Activated effector memory CD4-positive, alpha-beta T cell treated with anti-CD3 and anti-CD28 coated beads, Interleukin-2, amount 50 U/mL, for 16 hours (primary cell): ENCODE measurements at places on chromosomes 2 and 18.

- DNase-seq = no peak
Measured at GRCh38 chr2:186570604-186571003, 19.3 kb upstream of the ITGAV start.

DNA sequence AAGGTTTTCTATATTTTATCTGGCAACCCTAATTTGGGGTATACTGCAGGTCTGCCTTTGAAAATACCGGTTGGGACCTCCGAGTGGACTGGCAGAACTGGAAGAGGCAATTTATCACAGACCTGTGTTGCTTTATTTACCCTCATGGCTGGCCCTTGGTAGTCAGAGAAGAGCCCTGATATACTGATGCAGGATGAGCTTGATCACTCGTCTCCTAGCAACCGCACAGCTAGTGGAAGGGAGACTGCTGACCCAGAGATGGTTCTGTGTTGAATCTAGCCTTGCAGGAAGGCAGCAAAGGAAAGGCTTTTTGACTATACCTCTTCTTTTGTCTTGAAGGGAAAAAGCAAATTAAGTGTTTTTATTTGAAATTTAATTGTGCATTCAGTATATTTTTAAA lies 154.7 kb downstream of the EML6 start:
- no peak for DNase-seq

- no peak for DNase-seq
Measured at GRCh38 chr2:44825702-44826101, 115.8 kb upstream of the SIX3 start.

- no peak for DNase-seq
Measured at GRCh38 chr2:164257742-164258141, 363.5 kb downstream of the GRB14 start.

- DNase-seq = no peak
Measured at GRCh38 chr2:138183705-138184104, 219.4 kb downstream of the HNMT start.

GRCh38 chr18:63917817-63918216 lies 10.1 kb downstream of the SERPINB10 start:
- DNase-seq = no peak

DNA sequence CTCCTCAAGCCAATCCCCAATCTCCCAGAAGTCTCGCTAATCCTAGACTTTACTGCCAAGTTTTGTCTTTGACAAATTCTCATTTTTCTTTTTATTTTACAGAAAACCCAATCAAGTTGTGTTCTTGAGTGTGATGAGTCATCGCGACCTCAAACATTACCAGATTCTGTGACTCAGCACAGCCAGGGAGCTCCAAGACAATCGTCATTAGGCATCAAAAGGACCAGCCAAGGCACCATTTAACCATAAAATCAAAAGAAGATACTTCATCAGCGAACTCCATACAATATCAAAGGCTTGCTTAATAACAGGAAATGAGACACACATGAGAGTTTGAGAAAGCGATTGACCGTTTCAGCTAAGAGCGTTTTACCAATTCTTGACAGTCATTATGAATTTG lies 146.2 kb upstream of the AGAP1 start:
- no peak for DNase-seq

DNA sequence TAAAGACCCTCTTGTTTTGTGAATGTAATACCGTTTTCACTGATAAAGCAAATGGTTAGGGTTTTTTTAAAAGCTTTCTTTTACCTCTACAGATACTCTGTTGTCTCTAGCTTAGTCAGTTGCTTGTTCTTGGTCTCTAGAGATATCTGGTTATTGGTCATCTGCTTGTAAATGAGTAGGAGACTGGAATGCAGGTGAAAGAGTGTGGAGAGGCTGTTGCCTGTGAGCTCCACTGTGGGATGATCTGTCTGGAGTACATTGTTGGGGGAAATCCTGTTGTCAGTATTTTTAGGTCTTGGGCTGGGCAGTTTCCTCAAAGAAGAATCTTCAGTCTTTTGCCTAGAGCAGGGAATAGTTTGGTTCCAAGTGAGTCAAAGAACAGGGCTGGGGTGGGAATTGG lies 67.7 kb downstream of the SMCHD1 start:
- no peak for DNase-seq

- no peak for DNase-seq
Measured at GRCh38 chr2:53751728-53752127, 15.9 kb upstream of the CHAC2 start.

GRCh38 chr2:25073914-25074313 lies 32.0 kb downstream of the EFR3B start:
- peak; percentile 13 for DNase-seq

DNA sequence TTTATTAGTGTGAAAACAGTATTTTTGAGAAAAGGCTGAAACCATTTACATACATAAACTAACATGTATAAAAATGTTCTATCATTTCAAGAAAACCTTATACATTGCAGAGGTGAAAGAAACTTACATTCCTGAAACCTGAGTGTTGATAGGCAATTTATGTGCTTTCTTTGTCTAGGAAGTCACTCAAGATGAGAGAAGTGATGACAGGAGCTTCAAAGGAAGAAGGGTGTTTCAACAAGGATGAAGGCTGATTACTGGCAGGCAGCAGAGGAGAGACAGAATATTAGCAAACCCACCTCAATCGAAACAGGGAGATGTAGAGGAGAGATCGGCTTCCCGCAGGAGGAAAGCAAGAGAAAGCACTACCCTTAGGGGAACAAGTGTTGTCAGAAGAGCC lies 124.9 kb downstream of the PRELID3A start:
- DNase-seq = no peak

DNA sequence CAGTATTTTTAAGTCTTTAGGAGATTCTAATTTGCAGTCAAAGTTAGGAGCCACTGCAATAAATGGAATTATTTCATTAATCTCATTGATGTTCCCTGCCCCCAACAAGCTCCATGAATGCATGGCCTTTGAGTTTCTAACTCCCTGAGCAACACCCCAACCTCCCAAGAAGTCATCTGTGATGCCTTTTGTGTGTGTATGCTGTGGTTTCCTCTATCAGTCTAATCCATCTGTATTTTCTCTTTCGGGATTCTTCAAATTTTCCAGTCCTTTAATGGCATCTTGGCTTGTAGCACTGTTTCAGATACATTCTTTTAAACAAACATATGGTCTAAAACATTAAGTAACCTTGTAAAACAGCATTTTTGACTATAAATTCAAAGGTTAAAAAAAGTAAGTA lies 16.8 kb downstream of the SERPINB10 start:
- no peak for DNase-seq

GRCh38 chr18:58915995-58916394 lies 51.3 kb downstream of the ZNF532 start:
- no peak for DNase-seq

DNA sequence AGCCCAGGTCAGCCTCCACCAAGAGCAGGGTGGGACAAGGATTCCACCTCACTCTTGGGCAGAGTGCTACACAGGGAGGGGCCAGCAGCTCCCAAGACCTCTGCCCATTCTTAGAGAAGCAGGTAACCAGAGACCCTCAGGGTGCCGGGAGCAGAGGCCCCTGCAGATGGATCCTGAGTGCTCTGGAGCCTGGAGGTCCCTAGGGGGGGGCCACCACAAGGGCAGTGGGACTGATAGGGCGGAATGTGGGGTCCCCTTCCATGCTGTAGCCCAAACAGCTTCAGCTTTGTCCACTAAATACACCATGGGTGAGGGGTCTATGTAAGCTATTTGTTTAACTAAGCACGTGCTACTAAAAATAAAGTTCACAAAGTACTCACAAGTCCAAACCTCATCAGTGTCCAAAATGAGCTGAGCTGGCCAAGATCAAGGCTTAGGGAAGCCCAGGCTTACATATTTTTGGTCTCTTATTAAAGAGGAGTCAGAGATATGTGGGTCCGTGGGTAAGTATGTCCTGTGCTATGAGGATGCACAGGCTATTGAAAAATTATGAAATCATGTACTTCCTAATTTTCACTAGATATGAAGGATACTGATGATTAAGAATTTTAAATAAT lies 21.5 kb upstream of the GPC1 start:
- DNase-seq = peak; percentile 53

- DNase-seq = no peak
Measured at GRCh38 chr2:112728378-112729175, 7.8 kb downstream of the NT5DC4 start.

GRCh38 chr2:229244975-229245374 lies 26.1 kb downstream of the PID1 start:
- DNase-seq = no peak

DNA sequence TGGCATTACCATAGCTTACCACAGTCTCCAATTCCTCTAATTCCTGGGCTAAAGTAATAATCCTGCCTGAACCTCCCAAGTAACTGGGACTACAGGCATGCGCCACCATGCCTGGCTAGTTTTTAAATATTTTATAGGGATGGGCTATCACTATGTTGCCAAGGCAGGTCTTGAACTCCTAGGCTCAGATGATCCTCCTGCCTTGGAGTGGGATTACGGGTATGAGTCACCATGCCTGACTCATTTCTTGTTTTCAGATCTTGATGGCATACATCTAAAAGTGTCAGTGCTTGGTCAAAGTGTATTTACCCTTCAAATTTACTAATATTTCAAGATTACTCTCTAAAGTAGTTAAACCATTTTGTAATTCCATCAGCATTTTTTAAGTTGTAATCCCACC lies 9.4 kb upstream of the SOCS6 start:
- no peak for DNase-seq

- DNase-seq = no peak
Measured at GRCh38 chr18:37769826-37770225, 204.2 kb upstream of the CELF4 start.

DNA sequence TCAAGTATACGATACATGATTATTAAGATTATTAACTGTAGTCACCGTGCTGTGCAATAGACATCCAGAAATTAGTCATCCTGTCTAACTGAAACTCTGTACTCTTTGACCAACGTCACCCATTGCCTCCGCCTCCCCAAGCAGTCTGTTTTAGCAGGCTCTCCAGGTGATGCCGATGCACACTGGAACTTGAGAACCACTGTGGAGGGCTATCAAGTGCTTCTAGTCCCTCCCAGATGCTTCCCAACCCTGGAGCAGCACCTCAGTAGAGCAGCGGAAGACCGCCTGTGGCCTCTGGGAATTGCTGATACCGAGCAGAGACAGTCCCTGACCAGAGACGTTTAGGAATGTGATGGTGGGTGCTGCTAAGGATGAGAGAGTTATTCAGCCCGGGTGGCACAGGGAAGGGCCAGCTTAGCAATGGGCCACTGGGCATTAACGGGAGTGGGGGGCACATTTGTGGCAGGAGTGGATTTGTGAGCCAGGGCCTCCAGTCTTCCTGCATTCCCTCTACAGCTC lies 50.7 kb downstream of the LIPG start:
- no peak for DNase-seq

- DNase-seq = no peak
Measured at GRCh38 chr2:239793086-239793485, 232.1 kb downstream of the NDUFA10 start.

- DNase-seq = no peak
Measured at GRCh38 chr2:67240507-67240906, 156.6 kb upstream of the ETAA1 start.

GRCh38 chr2:233702238-233702637 lies 9.5 kb downstream of the UGT1A6 start:
- DNase-seq = no peak

- no peak for DNase-seq
Measured at GRCh38 chr2:224004105-224004695, 34.9 kb downstream of the SERPINE2 start.

DNA sequence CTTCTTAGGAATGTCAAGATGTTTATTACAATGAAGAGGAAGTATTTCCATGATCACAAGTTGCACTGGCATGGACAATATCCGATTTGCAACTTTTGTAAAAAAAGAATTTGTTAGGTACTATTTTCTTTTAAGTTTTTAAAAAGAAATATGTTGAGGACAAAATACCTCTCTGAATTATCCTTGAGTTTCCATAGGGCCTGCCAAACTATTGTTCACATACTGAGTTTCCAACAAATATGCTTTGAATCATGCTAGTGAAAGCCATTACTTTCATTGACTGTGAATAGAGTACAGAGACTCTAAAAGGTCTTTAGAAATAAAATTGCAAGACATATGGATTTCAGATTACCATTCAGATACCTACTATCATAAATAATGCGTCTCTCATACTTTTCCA lies 566.1 kb downstream of the TMEM182 start:
- no peak for DNase-seq

DNA sequence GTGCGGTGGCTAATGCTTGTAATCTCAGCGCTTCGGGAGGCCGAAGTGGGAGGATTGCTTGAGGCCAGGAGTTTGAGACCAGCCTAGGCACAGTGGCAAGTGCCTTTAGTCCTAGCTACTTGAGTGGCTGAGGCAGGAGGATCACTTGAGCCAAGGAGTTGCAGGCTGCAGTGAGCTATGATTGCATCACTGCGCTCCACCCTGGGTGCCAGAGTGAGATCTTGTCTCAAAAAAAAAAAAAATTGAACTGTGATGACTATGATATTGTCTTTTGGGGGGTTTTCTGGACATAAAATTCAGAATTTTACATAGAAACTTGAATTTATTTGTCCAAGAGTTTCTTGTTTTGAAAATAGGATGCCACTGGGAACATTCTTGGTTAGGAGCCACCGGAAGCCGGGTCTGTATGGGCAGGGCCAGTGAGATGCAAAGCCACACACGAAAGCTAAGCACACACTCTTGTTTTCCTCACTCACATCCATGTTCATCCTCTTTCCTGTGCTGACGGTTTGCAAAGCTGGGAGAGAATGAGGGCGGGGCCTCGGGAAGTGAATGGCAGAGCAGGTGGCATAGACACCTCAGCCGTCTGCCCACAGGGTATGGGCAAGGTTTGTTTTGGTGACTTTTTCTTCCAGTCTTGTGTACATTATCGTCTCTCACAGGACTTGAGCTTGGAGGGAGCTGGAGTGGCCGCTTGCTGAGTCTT lies 12.6 kb downstream of the AGAP1 start:
- DNase-seq = no peak

DNA sequence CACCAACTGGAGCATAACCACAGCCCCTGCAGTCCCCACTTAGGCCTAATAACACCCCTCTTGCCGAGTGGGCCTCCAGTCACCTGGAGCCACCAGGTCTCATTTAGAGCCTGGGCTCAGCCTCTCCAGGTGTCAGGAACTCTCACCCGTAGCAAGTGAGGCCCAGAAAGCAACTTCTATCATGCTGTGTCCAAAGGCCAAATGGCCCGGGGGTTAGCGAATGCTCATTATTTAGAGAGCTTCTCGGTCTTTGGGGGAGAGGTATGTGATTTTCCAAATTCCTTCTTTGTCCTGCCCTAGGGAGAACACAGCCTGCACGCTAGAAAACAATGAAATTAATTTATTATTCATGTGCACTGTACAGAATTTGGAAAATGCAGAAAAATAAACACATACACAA lies 109.9 kb upstream of the PTPRM start:
- no peak for DNase-seq

DNA sequence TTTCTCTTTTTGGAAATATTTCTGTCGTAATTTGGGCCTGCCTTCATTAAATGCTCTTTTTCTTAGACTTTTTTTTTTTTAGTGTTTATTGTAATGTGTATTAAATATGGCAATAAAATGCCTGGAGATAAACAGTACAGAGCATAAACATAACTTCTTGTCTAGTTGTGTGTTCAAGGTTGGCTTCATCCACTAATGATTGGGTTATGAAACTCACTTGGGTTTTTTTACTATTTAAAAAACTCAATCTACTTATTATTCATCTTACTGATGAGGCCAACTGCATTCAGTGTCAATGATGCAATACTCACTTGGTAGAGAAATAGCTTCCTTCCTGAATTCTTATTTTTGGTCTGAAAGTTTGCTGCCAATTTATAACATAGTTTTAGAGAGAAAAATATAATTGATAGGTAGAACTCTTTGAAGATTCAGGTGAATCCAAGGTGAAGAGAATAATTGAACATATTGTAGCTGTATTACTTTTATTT lies 144.2 kb upstream of the NABP1 start:
- no peak for DNase-seq

GRCh38 chr2:1257334-1257733 lies 155.9 kb upstream of the TPO start:
- DNase-seq = no peak

GRCh38 chr2:129181433-129181832 lies 798.0 kb upstream of the RAB6C start:
- DNase-seq = no peak
